GM13977 (cell line): ENCODE measurements at places on chromosomes 5 and 9.

- no peak for DNase-seq
Observed at GRCh38 chr5:82534986-82535385, 256.8 kb upstream of the RPS23 start.

- DNase-seq, result no peak
Observed at GRCh38 chr9:130114741-130115140, 57.5 kb upstream of the NCS1 start.

- no peak for DNase-seq
Observed at GRCh38 chr5:138095100-138095907, 11.5 kb downstream of the WNT8A start.

GRCh38 chr9:130089141-130089540, 35.4 kb downstream of the GPR107 start:
- no peak for DNase-seq

DNA sequence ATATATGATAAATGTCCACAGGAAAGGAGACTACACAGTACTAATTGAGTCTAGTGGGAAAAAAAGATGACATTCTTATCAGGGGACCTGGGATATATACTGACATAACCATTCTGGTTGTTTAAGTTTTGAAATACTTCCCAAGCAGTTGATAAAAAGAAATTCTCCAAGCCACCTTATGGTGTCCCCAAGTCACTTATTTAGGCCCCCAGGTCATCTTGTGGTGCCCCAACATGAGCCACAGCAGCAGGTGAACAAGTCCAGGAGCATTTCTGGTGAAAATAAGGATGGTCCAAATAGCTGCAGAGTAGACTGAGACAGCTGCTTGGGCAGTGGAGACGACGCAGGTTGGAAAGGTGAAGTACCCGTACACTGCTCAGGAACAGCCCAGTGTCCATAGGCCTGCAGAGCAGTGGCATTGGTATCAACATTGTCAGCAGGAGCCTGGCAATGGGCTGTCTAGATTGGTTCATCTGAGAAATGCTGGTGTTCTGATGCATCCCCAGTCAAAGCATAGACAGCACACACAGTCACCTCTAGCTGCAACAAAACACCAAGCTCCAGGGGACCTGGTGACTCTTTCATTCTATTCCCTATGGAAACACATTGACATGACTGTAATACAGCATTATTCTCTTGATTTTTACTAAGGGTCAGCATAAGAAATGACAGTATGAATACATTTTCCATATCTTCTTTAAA, 430.6 kb downstream of the NR2F1-AS1 start:
- no peak for DNase-seq

- DNase-seq, result no peak
Observed at GRCh38 chr5:10542055-10542550, 21.8 kb upstream of the ANKRD33B start.

GRCh38 chr9:128143525-128144238, 5.6 kb upstream of the LCN2 start:
- no peak for DNase-seq

- no peak for DNase-seq
Observed at GRCh38 chr5:131756942-131757341, 39.9 kb downstream of the FNIP1 start.

DNA sequence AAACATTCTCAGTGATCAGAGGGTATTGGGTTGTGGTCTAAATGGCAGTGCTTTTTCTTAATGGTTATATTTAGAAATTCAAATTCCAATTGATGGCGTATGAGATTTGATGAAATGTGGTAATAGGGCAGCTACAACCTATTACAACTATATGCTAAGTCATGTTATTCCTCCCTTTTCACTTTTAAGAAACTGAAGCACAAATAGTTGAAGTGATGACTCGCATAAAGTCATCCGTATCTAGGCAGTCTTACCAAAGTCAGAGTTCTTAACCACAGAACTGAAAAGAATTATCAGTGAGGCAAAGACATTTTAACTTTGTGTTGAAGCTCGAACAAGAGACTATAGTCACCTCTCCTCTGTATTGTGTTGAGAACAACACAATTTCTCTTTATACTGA, 28.2 kb downstream of the C9orf152 start:
- no peak for DNase-seq

DNA sequence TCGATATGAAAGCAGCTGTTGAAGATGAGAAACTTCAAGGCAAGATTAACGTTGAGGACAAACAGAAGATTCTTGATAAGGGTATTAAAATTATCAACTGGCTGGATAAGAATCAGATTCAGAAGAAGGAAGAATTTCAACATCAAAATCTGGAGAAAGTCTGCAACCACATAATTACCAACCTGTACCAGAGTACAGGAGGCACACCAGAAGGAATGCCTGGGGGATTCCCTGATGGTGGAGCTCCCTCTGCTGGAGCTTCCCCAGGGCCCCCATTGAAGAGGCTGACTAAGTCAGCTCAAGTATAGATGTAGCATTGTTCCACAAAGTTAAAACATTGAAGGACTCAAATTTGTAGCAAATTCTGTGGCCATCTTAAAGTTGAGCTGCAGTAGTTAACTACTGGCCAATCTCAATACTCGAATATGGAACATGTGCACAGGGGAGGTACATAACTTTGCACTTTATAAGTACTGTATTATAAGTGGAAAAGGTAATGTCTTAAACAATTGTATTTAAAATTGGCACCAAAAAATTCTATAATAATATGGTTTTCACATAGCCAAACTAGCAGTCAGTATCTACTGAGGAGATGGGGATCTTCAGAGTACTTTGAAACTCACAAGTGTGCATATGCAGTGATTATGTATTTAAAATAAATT, 237.5 kb downstream of the CHSY3 start:
- DNase-seq, result peak; percentile 9

DNA sequence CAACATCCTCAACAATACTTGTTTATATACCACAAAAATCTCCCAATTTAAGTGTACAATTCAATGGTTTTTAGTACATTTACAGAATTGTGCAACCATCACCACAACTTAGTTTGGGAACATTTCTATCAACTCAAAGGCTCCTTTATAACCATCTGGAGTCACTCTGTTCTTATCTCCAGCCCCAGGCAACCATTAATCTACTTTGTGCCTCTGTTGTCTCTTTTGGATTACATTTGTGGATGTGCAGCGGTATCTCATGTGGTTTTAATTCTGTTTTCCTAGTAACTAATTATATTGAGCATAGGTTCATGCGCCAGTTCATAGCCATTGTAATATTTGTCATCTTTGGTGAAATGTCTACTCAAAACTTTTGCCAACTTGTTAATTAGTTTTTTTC, 14.4 kb downstream of the ADAMTS19 start:
- no peak for DNase-seq

DNA sequence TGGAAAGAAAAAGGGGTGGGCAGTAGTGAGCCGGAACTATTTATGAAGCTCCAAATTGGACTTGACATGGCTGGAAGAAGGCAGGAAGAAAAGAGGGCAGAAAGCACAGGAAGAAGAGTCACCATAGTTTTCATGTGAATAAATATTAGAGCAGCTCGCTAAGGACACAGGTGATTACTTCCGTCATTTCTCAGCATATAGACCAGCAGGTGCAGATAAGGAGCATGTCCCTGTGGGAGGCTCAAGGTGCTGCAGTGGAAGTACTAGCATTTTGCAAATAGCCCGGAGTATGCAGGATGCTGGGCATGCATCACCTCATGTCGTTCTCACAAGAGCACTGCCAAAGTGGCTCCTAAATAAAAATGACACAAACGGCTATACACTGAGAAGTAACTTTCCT, 71.3 kb upstream of the HTR4 start:
- DNase-seq, result no peak

GRCh38 chr5:141864371-141865370, 13.5 kb downstream of the PCDH1 start:
- DNase-seq, result no peak

- DNase-seq, result no peak
Observed at GRCh38 chr5:32047056-32047455, 127.1 kb downstream of the GOLPH3 start.

DNA sequence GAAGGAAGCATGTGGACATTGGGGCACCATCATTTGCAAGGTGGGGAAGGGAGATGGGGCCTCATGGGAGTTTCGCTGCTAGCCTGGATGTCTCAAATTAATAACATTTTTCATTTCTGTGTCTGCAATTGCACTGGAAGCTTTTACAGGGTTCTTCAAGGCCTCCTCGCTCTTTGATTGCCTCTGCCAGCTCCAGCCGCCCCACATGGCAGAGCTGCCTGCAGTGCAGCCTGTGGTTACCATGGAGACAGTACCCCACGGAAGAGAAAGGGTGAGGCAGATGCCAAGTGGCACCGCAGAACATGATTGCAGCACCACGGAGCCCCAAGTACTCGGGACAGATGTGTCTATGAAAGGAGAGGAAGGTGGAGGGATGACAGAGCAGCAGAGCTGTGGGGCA, 25.4 kb downstream of the CTNND2 start:
- DNase-seq, result no peak

GRCh38 chr5:178210073-178210535, 5.8 kb downstream of the HNRNPAB start:
- no peak for DNase-seq

- no peak for DNase-seq
Observed at GRCh38 chr9:107059220-107059619, 196.3 kb downstream of the ZNF462 start.

GRCh38 chr9:90107726-90108655, 503.2 kb downstream of the GADD45G start:
- DNase-seq, result no peak

DNA sequence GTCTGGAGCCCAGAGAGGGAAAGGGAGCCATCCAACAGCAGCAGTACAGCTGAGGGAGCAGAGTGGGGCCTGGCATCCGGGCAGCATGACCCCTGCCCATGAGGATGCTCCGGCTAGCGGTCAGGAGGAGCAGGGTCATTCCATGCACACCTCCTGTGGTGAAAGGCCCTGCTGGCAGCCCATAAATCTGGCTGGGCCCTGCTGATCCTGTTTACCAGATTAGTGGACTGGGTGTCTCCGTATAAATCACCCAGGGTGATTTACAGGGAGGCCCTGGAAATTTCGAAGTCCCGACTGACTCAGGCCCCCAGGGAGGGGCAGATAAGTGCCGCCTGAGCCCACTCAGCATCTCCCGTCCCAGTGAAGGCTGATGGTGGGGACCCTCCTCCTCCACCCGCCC, 117.6 kb upstream of the HAND1 start:
- no peak for DNase-seq

DNA sequence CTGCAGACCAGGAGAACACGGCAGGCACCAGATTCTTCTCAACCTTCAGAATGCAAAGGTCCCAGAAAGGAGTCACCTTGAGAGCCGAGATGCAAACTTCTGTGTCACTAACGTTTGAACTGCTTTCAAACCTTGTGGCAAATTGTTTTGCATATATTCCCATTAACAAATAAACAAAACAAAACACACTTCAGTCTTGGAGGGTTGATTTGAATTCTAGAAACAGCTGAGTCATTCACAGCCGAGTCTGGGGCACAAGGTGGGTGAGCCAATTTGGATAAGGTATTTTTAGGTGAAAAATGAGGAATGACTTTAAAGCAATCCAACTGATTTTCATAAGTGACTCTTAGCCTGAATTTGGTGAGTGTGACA, 38.8 kb upstream of the ANKRD33B start:
- DNase-seq, result no peak

DNA sequence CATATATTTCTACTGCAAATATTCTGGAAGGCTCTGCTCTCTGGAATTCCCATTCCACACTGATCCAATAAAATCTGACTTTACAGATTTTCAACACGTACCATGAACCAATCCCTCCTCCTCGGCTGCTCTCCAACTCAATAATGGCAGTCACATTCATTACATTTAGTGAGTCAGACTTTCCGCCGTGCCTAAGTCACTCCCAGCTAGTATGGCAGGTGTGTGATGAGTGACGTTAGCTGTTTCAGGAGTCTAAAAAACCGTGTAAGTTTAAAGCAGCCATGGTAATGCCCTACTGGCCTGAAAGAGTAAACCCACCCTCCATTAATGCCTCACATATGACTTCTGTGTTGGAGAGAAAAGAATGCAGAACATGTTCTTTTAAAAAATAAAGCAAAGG, 3.3 kb downstream of the FBN2 start:
- no peak for DNase-seq

GRCh38 chr9:93173365-93174051, 10.4 kb upstream of the WNK2 start:
- DNase-seq, result no peak

- DNase-seq, result no peak
Observed at GRCh38 chr9:115117999-115118878, at the start of gene TNC. TNC (minus strand) TSS chr9:115118157; CDS start chr9:115091018, 27,139 bp downstream.

- DNase-seq, result no peak
Observed at GRCh38 chr5:68562308-68562707, 346.8 kb downstream of the PIK3R1 start.

DNA sequence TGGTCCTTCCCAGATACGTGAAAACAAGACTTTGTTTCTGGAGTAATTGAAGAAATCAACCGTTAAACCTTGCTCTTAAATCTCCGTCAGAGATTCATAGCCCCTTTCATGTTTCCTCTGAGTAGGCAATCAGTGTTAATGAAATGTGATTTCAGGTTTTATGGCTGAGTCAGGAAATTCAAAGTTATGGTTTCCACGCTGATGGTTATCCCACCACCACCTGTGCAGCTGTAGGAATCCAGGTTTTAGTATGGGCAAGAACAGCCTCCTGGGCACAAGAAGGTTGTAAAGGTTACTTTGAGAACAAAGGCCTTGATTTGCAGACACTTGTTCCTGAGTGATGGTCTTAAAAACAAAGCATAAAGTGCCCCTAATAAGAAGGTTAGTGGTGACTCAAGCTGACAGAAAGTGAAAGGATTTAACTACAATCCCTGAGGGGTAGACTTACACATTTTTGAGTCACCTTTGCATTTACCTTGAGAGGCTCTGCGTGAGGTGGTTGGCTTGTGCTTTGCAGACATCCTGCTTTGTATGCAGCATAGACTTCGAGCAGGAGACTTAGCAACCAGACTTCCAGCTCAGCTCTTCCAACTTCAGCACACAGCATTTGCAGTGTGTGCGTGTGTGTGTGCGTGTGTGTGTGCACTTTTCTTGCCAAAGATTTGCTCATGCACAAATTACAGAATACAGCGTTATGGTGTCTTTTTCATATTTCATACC, 159.6 kb downstream of the TLE4 start:
- peak; percentile 31 for DNase-seq

DNA sequence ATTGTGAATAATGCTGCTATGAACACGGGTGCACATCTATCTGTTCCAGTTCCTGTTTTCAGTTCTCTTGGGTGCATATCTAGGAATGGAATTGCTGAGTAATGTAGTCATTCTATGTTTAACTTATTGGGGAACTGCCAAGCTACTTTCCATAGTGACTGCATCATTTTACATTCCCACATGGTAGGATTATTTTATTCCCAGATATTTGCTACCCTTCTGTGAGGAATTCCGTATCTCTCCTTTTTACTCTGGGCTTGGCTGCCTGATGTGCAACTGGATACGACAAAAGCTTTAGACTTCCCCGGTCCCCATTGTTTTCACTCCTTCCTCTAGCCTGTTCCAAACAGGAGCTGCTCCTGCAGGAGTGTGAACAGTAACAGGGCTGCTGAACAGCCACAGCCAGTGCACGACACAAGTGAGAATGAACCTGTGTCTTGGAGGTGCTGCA, 7.2 kb downstream of the TAS2R1 start:
- DNase-seq, result no peak
